ENCODE measurements at places on chromosomes 2 and 18. TPM values are rescaled to one million over a fixed set of nuclear protein-coding genes. Genes with fewer than 3 reads are reported as not detected.

Gene ACMSD
- not detected for total RNA-seq

- no peak for DNase-seq
Measured at GRCh38 chr2:131011486-131011885, 81.8 kb downstream of the FAM168B start.

Gene CFAP53
- total RNA-seq = 2.7 TPM

GRCh38 chr18:44754567-44754966 lies 73.9 kb downstream of the SETBP1 start:
- DNase-seq = no peak

- no peak for DNase-seq
Measured at GRCh38 chr2:149650006-149650405, 62.4 kb upstream of the MMADHC start.

Gene RAB27B
- 0.33 TPM for total RNA-seq

- DNase-seq = no peak
Measured at GRCh38 chr2:38583994-38584393, 18.7 kb downstream of the HNRNPLL start.

Gene EFHD1
- 6.9 TPM for total RNA-seq

- DNase-seq = no peak
Measured at GRCh38 chr2:100592226-100592625, 29.4 kb downstream of the PDCL3 start.

GRCh38 chr18:76013057-76013456 lies 482.0 kb downstream of the ZNF516 start:
- no peak for DNase-seq

- DNase-seq = no peak
Measured at GRCh38 chr2:23155022-23155421, 230.0 kb upstream of the KLHL29 start.

GRCh38 chr2:80560326-80560725 lies 255.8 kb upstream of the LRRTM1 start:
- DNase-seq = no peak

Gene CPSF3
- 32.6 TPM for total RNA-seq

GRCh38 chr2:127690696-127691095 lies 10.6 kb upstream of the SFT2D3 start:
- DNase-seq = no peak

GRCh38 chr2:120930864-120931263 lies 195.2 kb downstream of the GLI2 start:
- DNase-seq = no peak

DNA sequence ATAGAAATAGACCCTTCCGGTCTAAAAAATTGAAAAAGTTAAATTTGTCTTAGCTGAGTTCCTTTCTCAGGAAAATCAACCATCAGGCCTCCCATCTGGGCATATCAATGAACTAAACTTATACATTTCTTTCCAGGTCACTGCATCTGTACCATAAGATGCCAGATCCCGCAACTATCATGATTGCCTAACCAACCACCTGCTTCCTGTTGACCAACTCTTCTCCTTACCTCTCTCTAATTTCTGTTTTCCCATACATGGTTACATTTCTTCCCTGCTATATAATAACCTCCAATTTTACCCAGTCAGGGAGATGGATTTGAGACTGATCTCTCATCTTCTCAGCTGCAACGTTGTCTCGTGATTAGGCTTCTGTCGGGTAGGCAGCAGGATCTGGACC lies 228.7 kb downstream of the FSIP2 start:
- DNase-seq = no peak

Gene TMEM214
- total RNA-seq = 93.8 TPM

GRCh38 chr2:168457190-168457895 lies 1.3 kb downstream of the CERS6 start:
- DNase-seq = no peak

- DNase-seq = no peak
Measured at GRCh38 chr2:121476684-121477083, 54.0 kb upstream of the RNU4ATAC start.

- no peak for DNase-seq
Measured at GRCh38 chr18:40670668-40671375, 1284.2 kb upstream of the PIK3C3 start.

Gene CTAGE1
- not detected for total RNA-seq

DNA sequence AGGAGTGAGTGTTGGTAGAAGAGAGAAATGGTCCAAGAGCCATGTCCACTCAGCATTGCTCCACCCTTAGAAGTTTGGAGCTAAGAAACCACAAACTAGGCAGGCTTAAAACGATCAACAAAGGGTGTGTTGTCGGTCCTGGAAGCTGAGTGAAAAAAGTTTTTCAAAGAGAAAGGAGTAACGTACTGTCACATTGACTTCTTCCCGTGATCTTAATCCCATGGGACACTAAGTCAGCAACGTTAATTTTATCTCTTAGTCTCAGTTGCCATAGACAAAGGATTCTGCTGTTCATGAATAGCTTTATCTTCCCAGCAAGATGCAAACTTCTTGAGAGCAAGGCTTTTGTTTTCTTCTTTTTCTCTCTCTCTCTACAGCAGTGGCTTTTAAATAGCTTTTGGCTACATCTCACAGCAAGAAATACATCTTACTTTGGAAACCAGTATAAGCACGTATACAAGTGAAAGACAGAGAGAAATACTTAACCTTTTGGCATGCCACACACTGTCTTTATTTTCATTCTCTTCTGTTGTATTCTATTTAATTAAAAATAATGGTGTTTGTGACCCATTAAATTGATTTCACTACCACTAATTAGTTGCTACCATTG lies 377.4 kb downstream of the TGIF1 start:
- no peak for DNase-seq

GRCh38 chr18:42929181-42929580 lies 186.3 kb downstream of the RIT2 start:
- no peak for DNase-seq

DNA sequence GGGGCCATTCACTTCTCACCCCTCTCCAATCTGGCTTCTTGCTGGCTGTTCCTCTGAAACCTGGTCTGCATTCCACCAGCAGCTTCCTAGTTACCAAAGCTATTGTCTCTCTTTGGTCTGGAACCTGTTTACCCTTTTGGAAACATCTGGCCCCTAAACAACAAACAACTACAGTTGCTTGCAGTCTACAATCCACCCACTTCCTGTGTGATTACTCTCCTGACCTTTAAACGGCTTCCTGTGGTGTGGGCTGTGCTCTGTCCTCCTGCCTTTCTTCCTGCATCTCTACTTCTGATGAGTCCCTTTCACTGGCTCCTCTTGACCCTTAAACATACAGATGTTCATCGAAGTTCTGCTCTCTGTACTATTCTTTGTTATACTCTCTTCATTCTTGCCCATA lies 303.8 kb downstream of the TDRD15 start:
- DNase-seq = no peak

Measured in thyroid gland (tissue), 4 donors.